ENCODE measurements at places on chromosomes 16 and 17.

DNA sequence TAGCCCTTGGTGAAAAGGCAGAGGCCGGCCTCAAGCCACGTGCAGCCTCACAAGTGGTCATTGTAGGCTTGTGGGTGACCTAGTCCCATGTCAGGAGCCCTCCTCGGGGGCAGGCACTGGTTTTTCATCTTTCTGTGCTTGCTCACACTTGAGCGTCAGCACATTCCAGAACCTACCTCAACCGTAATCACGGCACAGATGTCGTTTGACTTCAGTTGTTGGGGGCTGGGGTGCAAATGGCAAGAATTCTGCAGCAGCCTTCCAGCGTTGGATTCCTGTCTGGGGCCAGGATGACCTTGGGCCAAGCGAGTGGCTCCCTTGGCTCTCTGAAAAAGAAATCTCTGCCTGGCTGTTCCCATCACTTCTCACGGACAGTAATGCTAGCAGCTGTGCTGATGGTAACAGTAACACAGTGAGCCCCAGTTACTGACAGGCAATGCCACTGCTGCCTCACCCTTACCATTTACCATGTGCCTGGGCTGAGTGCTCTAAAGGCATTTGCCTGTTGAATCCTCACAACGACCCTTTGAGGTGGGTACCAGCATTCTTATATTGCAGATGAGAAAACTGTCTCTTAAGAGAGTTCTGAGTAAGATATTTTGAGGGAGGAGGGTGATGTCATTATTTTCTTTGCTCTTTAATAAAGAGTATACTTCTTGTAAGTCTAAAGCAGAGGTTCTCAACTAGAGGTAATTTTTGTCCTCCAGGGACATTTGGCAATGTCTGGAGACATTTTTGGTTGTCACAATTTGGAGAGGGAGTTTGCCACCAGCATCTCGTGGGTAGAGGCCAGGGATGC lies 46.5 kb downstream of the KSR1 start:
- no peak for DNase-seq

DNA sequence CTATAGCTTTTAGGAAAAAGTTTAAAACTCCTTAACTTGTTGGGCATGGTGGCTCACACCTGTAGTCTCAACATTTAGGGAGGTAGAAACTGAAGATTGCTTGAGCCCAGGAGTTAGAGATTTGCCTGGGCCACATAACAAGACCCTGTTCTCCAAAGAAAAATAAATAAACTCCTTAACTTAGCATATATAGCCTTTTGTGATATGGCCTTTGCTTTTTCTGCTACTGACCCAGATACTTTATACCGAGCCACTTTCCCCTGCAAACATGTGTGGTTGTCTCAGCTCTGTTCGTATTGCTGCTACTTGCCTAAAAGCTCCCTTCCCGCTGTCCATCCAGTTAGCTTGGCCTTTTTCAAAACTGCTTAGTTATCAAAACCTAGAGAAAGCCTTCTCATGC lies 51.0 kb downstream of the GAN start:
- no peak for DNase-seq

- no peak for DNase-seq
Observed at GRCh38 chr16:81544700-81545271, 100.2 kb downstream of the CMIP start.

DNA sequence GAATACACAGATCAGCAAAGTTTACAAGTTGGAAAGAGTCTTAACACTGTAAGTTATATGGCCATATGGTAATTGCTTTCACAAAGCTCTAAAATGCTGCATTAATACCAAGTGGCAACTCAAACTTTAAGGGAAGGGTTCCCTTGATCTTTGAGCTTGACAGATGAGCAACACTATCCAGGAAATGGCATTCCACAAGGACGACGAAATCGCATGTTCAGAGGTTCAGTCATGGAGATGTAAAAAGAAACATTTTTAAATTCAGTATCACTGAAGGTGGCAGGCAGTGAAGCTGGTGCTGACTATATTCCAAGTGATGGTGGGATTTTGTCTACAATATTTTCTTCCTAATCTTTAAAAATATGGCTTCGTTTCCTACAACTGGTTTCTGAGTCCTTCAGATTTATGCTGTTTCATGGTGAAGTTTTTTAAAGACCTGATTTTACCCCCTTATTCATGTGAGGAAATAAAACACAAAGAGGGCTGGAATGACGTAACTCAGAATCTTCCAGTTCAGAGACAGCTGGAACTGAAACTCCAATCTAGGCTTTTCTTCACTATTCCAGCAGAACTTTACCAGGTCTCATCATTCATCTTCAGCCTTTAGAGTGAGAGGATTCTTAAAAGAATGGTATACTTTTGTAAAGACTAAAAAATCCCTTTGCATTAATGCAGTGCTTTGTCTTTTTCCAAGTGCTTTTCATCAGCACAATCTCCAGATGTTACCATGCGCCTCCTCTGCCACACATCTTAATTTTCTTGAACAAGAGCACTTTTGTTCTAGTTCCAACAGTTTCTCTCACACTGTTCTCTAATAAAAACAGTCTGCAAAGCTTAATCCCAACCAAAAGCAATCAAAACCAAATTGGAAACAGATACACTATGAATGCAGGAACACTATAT lies 20.2 kb downstream of the CHCT1 start:
- DNase-seq: no peak

DNA sequence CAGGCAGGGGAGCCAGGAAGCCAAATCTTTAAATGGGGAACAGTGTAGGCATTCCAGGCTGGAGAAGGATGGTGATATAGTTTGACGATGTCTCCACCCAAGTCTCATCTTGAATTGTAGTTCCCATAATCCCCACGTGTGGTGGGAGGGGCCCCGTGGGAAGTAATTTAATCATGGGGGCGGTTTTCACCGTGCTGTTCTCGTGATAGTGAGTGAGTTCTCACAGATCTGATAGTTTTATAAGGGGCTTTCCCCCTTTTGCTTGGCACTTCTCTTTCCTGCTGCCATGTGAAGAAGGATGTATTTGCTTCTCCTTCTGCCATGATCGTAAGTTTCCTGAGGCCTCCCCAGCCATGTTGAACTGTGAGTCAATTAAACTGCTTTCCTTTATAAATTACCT lies 28.8 kb downstream of the GINS3 start:
- no peak for DNase-seq

- no peak for DNase-seq
Observed at GRCh38 chr16:27330542-27330941, 16.8 kb downstream of the IL4R start.

DNA sequence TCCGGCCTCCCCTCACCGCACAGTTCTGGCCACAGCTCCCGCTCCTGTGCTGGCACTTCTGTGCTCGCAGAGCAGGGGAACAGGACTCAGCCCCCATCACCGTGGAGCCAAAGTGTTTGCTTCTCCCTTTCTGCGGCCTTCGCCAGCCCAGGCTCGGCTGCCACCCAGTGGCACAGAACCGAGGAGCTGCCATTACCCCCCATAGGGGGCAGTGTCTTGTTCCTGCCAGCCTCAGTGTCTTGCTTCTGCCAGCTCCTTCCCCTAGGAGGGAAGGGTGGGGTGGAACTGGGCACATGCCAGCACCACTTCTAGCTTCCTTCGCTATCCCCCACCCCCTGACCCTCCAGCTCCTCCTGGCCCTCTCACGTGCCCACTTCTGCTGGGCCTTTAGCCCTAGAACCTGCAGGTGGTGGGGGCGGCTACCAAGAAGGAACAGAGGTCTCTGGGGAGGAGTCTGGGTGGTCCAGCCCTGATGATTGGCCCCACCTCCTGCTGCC lies 645 bp upstream of the ELMO3 start:
- no peak for DNase-seq

- no peak for DNase-seq
Observed at GRCh38 chr17:40509626-40510327, 8.4 kb upstream of the TNS4 start.

GRCh38 chr17:82917699-82918345 lies 78.0 kb upstream of the ZNF750 start:
- DNase-seq: no peak

GRCh38 chr17:40903129-40903847 lies 18.2 kb upstream of the KRT20 start:
- no peak for DNase-seq

DNA sequence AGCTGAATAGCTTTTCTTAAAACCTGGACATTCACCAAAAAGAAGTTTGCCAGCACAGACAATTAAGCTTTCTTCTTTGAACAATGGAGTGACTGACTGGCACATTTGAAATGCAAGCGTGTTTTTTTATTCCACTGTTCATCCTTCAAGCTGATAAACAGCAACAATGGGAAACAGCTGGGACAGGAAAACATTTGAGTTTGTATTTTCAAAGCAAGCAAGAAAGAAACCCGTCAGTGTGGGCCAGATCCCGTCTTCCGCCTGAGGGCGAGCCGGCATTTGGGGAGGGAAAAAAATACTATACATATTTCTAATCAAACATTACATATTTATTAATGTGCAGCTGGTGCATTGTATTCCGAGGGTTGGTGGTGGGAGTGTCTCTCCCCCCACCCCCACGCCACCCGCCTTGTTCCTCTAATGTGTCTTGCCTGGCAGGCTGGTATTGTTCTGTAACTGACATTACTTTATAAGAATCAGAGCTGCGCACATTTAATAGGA lies 94.3 kb downstream of the CYLD start:
- DNase-seq: no peak

GRCh38 chr17:74972107-74972972 lies at the start of gene HID1:
HID1 (minus strand) TSS chr17:74972759; CDS start chr17:74972656, 103 bp downstream.
- no peak for DNase-seq

GRCh38 chr17:20243524-20243923 lies 223.8 kb downstream of the LGALS9B start:
- no peak for DNase-seq
